RCC 7860 (cell line): ENCODE measurements at places on chromosomes 11 and 22.

- DNase-seq = no peak
Observed at GRCh38 chr11:68997995-68998348, 15.1 kb downstream of the MRGPRF start.

DNA sequence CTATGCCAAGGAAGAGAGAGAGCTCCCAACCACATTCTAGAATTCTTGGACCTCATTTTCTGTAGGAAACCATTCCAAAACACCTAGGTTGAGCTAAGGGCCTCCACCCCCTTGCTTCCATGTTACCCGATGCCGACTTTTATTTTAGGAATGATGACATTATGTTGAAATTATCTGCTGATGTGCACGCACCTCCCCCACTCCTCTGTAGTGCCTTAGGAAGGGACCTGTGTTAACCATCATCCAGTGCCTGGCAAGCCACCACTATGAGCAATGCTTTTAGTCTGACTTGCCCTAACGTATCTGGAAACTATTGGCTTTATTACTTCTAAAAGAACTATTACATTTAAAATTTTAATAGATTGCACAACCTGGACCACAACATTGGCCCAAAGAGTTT is 42.1 kb downstream of the NCAPD3 start:
- DNase-seq = no peak

DNA sequence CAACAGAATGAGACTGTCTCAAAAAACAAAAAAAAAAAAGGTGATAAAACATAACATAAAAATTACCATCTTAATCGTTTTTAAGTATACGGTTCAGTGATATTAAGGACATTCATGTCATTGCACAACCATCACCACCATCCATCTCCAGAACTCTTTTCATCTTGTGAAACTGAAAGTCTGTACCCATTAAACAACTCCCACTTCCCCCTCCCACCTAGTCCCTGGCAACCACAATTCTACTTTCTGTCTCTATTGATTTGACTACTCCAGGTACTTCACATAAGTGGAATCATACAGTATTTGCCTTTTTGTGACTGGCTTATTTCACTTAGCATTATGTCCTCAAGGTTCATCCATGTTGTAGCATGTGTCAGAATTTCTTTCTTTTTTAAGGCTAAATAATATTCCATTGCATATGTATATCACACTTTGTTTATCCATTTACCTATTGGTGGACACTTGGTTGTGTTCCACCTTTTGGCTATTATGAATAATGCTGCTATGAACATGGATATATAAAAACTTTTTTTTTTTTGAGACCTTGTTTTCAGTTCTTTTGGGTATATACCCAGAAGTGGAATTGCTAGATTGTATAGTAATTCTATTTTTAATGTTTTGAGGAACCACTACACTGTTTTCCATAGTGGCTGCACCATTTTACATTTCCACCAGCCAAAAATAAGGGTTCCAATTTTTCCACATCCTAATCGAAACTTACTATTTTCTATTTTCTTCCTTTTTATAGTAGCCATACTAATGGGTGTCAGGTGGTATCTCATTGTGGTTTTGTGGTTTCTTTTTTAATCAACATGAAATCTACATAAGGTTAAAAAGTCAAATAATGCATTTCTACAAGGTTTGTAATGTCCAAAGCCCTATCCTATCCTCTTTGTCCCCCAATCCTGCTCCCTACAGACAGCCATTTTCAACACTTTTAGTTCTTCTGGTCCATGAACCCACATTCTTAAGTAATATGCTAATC is 23.4 kb upstream of the PIK3C2A start:
- DNase-seq = no peak

GRCh38 chr11:24372491-24372890 is 124.4 kb upstream of the LUZP2 start:
- no peak for DNase-seq

DNA sequence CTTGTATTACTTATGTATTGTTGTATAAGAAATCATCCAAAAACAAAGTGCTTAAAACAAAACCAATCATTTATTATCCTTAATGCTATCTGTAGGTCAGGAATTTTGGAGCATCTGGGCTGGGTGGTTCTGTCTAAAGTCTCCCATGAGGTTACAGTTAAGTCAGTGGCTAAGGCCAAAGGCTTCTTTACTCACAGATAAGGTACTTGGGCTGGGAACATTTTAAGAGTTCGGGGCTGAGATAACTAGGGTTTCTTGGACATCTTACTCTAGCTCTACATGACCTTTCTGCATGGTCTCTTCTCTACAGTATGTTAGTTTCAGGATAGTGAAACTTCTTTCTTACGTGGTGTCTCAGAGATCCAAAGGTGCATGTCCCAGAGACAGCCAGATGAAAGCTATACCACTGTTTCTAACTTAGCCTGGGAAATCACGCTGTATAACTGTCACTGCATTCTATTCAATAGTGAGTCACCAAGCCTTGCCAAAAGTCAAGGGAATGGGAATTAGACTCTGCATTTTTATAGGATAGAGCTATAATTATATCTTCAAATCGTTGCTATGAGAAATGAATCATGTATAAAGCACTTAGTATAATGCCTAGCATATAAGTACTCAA is 29.6 kb downstream of the SOX6 start:
- DNase-seq = no peak

DNA sequence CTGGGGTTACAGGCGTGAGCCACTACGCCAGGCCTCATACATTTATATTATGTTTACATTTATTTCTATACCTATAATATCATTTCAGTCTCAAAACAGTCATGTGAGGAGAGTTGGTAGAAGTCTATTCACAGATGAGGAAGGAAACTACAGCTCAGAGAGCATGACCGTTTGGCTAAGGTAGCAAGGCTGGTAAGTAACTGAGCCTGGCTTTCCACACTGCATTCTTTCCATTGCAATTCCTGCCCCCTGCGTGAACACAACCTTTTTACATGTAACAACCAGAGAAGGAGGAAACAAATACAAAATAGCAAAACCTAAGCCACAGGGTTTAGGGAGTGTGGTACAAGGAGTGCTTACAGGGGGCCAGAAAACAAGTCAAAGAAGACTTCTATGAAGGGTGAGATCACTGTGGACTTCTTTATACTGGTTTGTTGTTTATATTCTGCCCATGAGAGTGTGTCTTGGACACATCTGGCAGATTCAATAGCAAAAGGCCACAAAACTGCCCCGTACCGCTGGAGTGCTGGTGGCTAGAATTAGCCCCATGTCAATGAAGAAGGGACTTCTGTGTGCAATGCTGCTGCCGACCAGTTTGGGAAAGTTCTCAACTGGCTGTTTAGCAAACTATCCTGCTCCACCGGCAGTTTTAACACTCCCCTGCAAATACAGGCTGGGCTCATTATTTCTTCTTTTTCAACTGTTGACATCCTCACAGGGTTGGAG is 19.0 kb downstream of the MICAL3 start:
- no peak for DNase-seq

GRCh38 chr11:88480223-88480622 is 142.7 kb upstream of the CTSC start:
- peak; percentile 60 for DNase-seq

- DNase-seq = no peak
Observed at GRCh38 chr22:21693333-21693998, 27.7 kb downstream of the PPIL2 start.

GRCh38 chr11:126751242-126751641 is 249.3 kb downstream of the KIRREL3 start:
- no peak for DNase-seq

- DNase-seq = peak; percentile 13
Observed at GRCh38 chr11:47552056-47552565, 821 bp downstream of the CELF1 start.

DNA sequence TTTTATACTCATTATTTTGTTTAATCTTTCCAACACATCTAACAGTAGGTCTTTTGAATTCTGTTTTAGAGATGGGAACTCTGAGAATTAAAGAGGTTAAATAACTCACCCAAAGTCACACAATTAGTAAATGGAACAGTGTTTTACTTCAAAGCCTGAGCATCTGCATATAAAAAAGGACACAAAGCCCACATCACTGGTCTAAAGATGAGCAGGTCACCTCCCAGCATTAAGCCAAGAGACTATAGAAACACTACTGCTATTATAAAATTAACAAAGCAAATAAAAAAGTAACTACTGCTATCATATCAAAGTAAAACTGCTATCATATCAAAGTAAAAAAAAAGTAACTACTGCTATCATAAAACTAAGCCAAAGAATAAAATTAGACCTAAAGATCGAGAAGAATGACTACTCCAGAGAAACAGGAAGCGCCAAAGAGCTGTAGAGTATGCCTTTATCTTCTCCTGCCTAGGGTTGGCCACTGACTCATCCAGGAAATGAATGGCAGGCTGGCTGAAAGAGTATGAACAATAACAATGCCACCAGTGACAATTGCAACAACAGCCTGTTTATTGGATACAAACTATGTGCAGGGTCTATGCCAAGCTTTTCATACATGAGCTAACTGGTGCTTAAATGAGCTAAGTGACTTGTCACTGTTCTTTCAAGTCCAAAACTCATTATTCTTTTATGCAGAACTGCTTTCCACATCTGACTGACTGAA is 1153.0 kb upstream of the TENM4 start:
- DNase-seq = peak; percentile 7

GRCh38 chr22:46672731-46673130 is 52.5 kb downstream of the GRAMD4 start:
- DNase-seq = no peak

DNA sequence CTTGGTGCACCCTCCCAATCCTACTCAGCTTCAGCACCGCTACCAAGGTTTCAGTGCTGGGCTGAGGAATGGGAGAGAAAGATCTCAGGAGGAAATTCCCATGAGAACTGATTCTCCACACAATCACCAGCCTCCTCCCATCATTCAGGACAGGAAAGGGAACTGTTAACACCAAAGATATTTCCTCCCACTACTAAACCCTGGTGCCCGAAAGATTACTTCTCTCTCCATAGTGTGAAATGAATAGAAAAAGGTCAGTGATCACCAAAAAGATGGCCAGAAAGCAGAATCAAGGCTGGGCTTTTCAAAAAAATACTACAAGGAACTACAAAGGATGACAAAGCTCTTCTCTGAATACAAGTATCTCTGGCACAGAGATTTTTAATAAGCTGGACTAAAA is 26.1 kb downstream of the TCIRG1 start:
- DNase-seq = no peak

- DNase-seq = no peak
Observed at GRCh38 chr11:71342951-71343827, 90.8 kb upstream of the SHANK2 start.

DNA sequence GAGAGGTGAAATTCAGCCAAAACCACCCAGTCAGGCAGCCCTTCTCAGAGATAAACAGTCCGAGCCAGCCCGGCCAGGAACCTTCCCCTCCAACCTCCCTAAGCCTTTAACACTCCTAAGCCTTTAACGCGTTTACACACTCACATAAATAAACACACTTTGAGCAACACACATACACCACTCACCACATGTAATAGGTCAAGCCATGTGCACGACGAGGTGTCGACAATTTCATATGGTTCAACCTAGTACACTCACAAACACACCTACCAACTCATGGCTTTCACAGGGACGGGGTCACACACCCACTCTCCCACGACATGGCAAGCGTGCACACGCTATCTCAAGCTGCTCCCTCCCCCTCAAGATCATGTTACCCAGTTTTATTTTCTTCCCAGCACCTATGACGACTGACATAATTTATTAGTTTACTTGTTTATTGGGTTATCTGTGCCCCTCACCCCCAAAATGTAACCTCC is 15.5 kb downstream of the SLC43A1 start:
- DNase-seq = no peak

DNA sequence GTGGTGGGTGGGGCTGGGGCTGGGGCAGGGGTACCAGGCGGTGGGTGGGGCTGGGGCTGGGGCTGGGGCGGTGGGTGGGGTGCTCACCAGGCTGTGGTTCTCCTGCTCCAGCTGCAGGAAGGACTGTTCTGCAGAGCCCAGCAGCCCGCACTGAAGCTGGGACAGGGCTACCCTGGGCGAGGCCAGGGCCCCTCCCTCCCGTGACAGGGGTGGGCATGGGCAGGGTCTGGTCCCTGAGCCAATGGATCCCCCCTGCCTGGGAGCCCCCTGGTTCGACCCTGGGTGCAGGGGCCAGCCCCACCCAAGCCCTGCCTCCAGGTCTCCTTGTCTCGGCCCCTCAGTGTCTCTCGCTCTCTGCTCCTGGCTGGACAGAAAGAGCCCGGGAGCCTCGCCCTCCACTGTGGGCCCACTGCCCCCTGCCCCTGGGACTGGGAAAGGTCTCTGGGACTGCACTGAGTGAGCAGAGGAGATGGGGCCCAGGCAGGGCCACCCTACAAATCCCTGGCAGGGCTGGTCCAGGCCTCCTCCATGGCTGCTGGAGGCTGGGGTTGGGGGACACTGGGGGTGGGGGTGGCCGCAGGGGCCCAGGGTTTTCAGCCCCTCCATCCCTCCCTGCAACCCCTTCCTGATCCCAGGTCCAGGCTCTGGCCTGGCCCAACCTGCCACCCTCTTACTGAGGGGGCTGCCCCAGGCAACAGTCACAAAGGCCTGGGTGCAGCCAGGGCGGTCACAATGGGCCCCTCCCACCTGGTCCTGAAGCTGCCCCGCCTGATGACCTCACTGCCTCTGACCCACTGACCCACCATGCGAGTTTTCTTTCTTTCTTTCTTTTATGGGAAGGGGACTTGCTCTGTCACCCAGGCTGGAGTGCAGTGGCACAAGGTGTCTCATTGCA is at the start of gene CCDC188:
CCDC188 (minus strand) TSS at position 675 of the 895 bp plus-strand sequence; CDS start at position 606, 69 bp downstream.
- DNase-seq = no peak

GRCh38 chr11:43819926-43820325 is 60.7 kb upstream of the ALKBH3 start:
- no peak for DNase-seq

GRCh38 chr22:38317995-38318715 is 922 bp upstream of the CSNK1E start:
- peak; percentile 92 for DNase-seq

- DNase-seq = no peak
Observed at GRCh38 chr11:11493698-11494097, 128.1 kb downstream of the GALNT18 start.

DNA sequence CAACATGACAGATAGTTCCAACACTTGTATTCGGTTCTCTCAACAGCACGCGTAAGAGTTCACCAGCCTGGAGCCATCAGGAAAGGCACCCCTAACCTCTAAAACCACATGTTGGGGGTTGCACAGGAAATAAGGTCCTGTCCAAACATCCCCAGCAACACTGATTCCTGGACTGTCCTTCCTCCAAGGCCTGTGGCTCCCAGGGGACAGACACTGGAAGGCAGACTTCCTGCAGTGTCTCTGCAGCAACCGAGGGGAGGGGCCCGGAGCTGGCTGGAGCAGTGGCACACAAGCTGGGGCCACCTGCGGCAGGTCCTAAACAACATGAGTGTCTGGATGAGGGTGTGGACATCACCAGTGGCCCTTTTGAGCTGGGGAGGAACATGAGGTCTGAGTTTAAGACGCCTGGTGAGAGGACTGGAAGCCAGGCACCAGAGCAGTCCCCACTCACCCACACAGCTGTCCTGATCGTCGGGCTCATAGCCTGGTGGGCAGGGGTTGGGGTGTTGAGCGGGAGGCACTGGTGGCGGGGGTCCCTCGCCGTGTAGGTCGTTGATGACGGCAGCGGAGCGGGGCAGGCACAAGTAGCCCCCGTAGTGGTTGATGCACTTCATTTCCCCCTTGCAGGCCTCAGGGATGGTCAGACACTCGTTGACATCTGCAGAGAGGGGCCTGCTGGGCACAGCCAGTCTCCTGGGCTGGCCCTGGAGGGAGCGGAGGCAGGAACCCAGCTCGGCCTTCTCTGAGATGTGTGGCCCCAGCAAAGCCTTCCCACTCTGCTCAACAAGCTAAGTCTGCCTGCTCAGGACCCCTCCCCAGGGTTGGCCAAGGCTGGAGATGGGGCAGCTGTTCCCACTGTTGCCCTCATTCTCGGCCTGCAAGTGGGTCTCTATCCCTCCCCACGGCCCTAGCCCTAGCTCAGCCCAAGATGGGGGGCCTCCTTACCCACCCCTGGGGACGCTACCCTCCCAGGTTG is 1.6 kb downstream of the EFEMP2 start:
- DNase-seq = no peak
